Stimulated activated CD4-positive, alpha-beta T cell treated with anti-CD3 and anti-CD28 coated beads, Interleukin-4, amount 100 ng/mL, for 1 hour (primary cell): ENCODE measurements at places on chromosomes 3 and 15.

GRCh38 chr3:126484662-126485061 lies 9.0 kb upstream of the ZXDC start:
- DNase-seq: no peak

GRCh38 chr3:126932188-126932931 lies 50.6 kb upstream of the PLXNA1 start:
- DNase-seq: no peak

DNA sequence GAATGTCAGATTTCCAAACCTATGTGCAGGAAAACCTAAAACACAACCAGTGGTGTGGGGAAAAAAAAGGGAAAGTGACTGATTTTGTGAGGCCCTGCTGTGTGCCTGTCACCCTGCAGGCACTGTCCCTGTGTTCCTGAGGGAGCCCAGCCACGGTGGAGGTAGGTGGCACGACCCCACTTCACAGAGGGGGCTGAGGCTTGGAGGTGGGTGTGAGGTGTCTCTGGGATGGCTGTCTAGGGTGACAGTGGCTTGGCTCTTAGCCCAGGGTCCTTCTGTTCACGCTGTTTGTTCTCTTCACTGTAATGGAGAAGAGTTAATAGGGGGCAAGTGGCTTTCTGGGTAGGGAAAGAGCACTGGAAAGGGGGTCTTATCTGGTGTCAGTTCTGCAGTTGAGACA lies 22.6 kb downstream of the RASGRF1 start:
- no peak for DNase-seq

DNA sequence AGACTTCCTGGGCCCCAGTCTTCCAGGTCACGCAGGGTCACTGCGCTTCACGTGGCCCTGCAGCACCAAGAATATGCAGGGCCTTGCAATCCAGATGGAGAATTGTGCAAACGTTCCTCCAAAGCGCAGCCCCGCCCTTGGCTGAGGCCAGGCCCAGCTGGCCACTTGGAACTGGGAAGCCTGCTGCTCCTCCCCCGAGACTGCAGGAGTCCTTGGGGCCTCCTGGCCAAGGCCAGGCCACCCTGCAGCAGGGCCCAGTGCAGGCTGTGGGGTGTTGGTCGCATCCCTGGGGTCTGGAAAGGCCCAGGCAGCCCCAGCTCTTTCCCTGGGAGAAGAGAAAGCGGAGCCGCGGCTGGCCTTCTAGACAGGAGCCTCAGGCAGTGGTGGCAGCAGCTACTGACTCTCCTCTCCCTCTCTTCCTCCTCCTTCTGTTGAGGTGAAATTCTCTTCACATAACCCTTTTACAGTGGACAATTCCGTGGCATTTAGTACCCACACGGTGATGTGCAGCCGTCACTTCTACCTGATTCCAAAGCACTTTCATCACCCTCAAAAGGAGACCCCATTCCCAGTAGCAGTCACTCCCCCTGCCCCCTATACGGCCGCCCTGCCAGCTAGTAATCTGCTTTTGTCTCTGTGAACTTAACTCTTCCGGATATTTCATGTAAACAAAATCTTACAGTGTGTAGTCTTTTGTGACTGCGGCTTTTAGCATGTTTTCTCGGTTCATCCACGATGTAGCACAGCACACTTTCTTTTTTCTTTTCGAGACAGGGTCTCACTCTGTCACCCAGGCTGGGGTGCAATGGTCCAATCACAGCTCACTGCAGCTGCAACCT lies 103.9 kb downstream of the TMEM266 start:
- DNase-seq: no peak

GRCh38 chr3:76024640-76025039 lies 239.3 kb upstream of the ZNF717 start:
- DNase-seq: no peak

DNA sequence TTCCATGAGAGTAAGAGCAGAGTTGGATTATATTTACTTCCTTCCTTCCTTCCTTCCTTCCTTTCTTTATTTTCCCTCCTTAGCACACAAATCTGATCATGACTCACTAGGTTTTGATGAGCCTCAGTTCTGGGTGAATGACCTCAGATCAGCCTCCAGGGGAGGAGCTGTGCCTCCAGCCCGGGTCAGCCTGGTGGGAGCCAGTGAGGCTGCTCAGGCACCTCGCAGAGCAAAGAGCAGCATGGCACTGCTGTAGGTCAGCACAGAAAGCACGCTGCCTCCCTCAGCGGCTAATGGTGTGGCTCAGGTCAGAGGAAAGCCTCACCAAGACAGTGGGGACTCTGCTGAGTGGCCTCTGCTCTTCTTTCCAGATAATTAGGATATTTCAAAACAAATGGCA lies 108.5 kb downstream of the SYNPR start:
- no peak for DNase-seq

GRCh38 chr15:99916668-99917223 lies 183.5 kb upstream of the LYSMD4 start:
- DNase-seq: no peak

DNA sequence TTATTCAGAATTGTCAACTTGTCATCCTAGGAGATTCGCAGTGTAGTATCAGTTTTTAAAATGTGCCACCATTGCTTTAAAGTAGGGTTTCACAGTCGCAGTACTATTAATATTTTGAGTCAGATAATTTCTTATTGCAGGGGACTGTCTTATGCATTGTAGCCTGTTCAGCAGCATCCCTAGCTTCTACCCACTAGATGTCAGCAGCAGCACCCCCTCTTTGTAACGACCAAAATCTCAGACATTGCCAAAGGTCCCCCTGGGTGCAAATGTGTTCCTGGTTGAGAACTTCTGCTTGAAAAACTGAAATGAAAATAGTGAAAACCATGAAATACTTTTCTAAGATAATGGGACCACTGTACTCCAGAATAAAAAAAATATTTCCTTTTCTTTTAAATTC lies 474.8 kb downstream of the CNTN3 start:
- DNase-seq: no peak

- no peak for DNase-seq
Measured at GRCh38 chr15:68485721-68486360, 53.9 kb upstream of the ITGA11 start.

DNA sequence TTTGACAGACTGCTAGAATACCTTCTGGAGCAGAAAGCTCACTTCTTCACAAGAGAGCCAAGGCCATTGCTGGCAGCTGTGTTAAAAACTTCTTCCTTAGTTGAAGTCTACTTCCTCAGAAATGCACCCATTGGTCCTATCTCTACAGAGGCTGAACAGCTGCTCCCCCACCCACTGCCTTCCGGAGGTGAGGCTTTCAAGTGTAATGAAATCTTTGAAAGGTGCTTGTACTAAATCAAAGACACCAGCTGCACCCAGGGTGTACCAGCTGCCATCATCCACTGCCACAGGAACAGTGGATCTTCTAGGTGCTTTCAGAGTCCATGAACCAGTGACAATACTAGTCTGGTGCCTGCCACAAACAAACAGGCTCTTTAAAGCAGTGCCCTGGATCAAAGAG lies 26.4 kb upstream of the HERC1 start:
- peak; percentile 49 for DNase-seq
